ENCODE measurements at places on chromosomes 1 and 21.

- DNase-seq: peak; percentile 3
Observed at GRCh38 chr1:213931836-213932235, 55.9 kb upstream of the PROX1 start.

GRCh38 chr1:25954282-25954938 is 43.5 kb downstream of the PAFAH2 start:
- DNase-seq: no peak

DNA sequence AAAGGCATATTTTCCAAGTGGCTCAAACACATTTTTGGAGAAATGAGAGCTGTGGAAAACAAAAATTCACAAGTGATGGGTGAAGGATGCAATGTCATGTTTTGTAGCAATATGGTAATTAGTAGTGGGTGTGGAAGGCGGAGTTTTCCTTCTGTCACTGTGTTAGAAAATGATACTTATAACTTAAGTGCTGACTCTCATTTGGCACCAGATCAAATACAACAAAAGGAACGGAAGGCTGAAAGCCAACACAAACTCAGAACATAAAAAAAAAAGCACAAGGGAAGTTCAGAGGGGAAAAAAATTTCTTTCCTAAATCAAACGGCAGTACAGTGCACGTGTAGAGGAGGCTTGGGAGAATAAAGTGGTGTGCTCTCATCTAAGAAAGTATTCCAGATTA is at the start of gene TNFSF18:
TSS of gene TNFSF18 (minus strand) at position 77 of the 400 bp plus-strand sequence. CDS start at position 32, 45 bp downstream.
- no peak for DNase-seq

GRCh38 chr1:53642607-53643006 is 96.4 kb downstream of the GLIS1 start:
- no peak for DNase-seq

- DNase-seq: no peak
Observed at GRCh38 chr1:159188375-159188788, 16.3 kb upstream of the ACKR1 start.

GRCh38 chr21:26405071-26405470 is 168.0 kb downstream of the CYYR1 start:
- no peak for DNase-seq

- DNase-seq: no peak
Observed at GRCh38 chr1:23500466-23500865, 16.5 kb upstream of the ASAP3 start.

DNA sequence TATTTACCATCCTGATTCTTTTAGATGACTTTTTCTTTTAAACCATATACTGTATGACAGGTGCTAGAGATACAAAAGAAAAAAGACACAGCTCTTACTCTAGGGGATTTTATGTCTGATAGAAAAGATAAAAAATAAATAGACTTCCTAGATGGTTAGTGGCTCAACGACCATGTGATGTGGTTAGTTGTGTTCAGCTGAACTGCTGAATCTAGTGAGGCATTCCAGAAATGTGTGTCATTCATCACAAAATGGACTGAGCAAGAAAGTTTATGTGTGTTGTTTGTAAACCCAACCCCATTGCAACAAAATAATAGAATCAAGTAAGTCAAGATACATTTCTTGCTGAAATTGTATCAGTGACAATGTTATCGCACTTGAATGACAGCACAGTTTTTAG is 205.8 kb upstream of the LYPLAL1 start:
- no peak for DNase-seq

GRCh38 chr1:206503591-206504362 is 3.6 kb upstream of the RASSF5 start:
- DNase-seq: peak; percentile 78

DNA sequence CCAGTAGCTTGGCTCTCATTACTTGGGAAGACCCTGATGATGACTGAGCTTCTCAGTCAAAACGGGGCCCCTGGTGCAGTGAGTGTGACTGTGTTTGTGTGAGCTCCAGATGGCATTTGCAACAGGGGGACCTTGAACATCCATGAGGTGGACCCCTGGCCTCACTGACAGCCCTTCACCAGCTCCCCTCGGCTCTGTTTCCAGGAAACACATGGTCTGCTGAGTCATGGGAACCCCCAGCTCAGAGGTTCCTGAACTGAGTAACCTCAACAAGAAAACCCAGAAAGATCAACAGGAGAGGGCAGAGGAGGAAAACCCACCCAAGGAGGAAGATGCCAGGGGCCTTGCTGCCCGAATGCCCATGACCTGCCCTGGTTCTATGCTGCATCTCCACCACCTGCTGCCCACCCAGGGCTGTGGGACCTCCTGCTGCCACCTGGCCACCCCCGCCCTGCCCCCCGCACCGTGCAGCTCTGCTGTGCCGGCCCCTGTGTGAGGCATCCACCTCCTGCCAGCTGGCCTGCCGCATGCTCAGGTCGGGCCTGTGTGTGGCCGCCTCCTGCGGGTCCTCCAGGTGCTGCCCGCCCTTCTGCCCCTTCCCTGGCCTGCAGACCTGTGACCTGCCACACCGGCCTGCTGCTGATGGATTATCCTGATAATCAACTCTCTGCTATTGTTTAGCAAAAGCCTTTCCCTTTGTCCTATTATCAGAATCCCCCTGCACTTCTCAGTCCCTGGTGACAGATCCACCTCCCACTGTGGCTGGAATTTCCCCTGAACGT is 4.2 kb upstream of the KRTAP12-1 start:
- DNase-seq: no peak

GRCh38 chr1:23593556-23594148 is 34.4 kb upstream of the ID3 start:
- no peak for DNase-seq

DNA sequence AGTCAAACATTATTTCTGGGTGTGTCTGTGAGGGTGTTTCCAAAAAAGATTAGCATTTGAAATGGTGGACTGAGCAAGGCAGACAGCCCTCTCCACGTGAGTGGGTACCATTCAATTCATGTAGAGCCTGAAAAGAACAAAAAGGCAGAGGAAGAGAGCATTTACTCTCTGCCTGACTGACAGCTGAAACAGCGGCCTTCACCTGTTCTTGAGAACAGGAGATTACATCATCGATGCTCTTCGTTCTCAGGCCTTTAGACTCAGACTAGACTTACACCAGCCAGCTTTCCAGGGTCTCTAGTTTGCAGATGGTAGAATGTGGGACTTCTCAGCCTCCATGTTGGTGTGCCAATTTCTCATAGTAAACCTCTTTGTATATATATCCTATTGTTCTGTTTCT is 302.3 kb downstream of the BACH1 start:
- DNase-seq: no peak

DNA sequence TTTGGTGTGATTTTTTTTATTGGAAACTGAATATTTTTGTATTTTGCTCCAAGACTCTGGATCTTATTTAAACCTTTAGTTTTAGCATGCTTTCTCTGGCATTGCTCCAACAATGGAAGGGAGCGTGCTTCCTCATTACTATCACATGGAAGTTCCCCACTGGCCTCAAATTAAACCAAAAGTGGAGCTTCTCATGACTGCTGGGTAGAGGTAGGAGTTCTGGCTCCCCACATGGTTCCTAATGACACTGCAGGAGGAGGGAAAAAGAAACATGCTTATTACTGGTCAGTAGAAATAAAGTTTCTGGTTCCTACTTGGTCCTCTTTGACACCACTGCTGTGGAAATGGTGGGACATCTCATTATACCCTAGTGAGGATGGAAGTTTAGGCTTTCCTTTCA is 310.5 kb downstream of the PTGER3 start:
- DNase-seq: no peak

DNA sequence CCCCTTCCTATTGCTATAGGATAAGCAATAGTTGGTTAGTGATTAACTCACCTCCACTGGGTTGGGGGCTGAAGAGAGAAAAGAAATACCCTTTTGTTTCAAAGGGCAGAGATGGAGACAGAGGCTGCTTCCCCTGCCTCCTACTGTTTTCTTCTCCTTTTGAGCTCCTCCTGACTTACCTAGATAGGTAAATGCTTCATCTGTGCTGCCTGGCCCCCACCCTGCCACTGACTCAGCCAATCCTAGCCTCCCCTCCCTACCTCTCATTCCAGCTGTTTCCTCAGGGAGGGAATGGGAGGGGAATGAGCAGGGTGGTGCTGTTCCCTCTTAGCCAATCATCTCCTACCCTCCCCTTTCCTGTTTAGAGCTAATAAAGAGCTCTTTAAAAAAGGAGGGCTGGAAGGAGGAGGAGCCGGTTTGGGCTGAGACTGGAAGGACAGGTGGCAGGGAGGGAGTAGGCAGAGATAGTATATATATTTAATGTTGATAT is at the start of gene C1orf116:
TSS of gene C1orf116 (minus strand) at position 229 of the 490 bp plus-strand sequence. CDS start 5,158 bp downstream, outside the sequence.
- peak; percentile 88 for DNase-seq

GRCh38 chr1:219659684-219660083 is 46.8 kb upstream of the ZC3H11B start:
- DNase-seq: no peak

- no peak for DNase-seq
Observed at GRCh38 chr1:62177621-62178020, 17.0 kb upstream of the L1TD1 start.

- DNase-seq: no peak
Observed at GRCh38 chr1:25140073-25140797, 92.1 kb downstream of the SYF2 start.

DNA sequence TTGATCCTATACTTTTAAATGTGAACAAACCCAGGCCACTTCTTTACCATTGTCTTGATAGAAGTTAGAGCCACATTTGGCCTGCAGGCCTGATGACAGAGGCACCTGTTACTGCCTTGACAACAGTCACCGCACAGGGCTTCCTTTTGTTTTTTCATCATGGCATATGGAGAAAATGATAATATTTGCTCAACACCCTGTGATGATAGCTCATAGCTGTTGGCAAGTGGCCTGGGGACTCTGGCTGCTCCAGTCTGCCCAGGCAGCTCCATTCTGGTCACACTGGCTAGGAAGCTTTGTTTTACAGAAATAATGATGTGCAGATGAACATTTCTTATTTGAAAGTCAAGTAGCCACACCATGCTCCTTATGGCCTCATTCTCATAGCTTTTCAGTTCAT is 89.6 kb upstream of the GPR88 start:
- no peak for DNase-seq

- DNase-seq: no peak
Observed at GRCh38 chr21:44013380-44014088, 1.4 kb downstream of the TRAPPC10 start.

DNA sequence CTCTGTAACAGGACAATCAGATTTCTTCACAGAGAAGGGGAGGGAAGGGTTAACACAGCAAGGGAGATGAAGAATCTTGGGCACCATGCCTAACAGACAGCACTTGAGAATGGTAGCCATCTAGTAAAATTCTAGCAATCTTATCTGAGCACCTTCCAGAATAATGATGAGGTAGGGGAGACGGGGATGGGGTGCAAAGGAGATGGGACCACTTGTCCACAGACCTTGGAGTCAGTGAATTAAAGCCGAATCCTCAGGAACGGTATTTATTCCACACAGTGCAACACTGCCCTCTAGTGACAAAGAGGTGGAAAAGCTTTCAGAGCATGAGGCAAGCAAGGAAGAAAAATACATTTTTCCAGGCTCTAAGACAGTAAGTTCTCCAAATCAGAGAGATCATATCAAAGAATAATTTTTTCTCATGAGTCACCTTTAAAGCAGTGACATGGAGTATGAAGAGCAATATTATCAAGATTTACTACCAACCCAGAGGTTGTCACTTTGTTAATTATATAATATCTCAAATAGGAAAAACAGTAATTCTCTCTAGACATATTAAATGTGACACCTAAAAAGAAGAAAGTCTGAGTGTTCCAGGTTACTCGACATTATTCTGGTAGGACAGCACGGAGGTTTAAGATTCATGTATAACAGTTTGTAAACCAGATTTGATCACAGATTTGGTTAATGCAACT is 43.3 kb upstream of the LPAR3 start:
- DNase-seq: peak; percentile 39

DNA sequence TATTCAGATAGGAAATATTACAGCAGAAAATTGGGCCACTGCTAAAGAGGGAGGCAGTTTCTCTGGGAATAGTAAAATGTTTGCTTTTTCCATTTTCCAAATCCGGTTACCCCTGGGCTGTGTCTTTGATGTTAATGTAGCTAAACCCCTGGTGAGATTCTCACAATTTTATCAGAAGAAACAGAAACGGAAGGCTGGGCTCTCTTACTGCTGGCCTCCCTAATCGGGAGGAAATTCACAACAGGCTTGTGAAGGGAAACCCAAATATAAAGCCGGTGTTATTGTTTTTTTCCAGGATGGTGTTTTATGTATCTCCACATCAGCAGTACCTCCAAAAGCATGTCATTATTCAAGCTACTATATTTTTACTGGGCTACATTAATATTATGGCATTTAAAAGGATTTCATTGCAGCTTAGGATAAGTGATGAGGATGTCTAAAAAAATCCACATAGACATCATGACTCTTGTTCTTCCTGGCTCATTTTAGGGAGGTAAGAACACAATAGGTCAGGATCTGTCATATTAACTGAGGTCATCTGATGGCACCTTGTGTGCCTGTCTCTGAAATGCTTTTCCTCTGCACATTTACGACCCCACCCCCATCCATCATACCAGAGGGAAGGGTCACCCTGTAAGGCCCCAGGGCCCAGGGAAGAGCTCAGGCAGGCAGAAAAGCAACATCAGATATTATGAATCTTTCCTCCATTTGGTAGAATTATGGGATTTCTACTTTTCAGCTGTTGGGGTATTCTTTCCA is 158.7 kb downstream of the DSCAM start:
- no peak for DNase-seq

GRCh38 chr21:39347537-39347936 is 1.4 kb downstream of the HMGN1 start:
- DNase-seq: no peak

GRCh38 chr1:22491995-22492715 is 40.5 kb downstream of the ZBTB40 start:
- DNase-seq: no peak

DNA sequence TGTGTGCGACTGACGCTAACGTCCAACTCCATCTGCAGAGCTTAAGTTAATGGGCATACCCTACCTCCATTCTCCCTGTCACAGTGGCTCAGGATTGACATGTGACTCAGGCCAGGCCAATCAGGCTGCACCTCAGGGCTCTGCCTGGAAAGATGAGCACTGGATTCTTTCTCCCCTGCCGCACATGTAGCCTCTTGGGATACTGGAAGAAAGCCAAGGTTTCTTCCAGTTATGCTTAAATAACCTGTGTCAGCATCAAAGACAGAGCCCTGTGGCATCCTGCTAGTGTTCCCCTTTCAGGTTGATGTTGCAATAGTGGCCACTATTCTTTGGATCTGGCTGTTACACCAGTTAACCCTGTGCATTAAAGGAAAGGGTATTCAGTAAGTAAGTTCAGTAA is 55.0 kb upstream of the SYT6 start:
- no peak for DNase-seq

Measured in HCT116 (cell line).